ENCODE measurements at places on chromosomes 6 and 20.

GRCh38 chr6:163128324-163128723 lies 286.2 kb upstream of the QKI start:
- DNase-seq, result no peak

DNA sequence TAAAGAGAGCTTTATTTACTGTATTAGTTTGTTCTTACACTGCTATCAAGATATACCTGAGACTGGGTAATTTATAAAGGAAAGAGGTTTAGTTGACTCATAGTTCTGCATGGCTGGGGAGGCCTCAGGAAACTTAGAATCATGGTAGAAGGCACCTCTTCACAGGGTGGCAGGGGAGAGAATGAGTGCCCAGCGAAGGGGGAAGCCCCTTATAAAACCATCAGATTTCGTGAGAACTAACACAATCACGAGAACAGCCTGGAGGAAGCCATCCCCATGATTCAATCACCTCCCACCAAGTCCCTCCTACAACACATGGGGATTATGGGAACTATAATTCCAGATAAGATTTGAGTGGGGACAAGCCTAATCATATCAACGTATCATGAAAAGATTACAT lies 27.2 kb downstream of the ARID1B start:
- DNase-seq, result no peak

DNA sequence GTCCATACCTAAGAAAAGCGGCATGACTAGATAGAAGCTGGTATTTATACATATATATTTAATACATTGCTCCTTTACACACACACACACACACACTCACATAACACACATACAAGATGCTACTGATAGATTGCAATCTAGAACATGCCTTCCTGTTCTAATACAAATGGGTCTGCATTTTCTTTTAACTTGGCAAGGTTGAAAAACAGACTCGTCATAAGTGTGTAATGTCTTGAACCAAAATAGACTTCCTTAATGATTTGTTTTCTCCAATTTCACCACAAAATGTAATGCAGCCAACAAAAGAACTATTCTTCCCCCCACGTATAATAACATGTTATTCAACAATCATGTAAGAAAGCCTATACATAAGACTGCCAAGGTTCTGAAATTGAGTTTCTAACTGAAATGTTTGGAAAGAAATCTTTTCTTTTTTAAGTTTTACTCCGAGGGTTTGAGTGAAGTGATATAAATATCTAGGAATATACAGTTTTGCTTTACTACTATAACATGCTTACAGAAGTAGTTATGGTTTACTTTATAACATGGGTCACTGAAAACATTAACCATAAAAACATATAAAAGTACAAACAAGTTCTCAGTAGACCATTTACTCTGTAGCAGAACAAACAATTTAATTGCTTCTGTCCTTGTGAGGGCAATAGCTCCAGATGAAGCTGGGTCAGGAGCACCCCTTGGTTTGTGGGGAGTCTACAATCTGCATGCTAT lies 207.5 kb downstream of the FOXC1 start:
- DNase-seq, result no peak

- no peak for DNase-seq
These were observed 63.1 kb downstream of the GMPR start for GRCh38 chr6:16301511-16301910.

- DNase-seq, result no peak
These were observed 315.7 kb upstream of the EPHA7 start for GRCh38 chr6:93735099-93735498.

GRCh38 chr20:59153355-59153681 lies 10.3 kb upstream of the ZNF831 start:
- no peak for DNase-seq

GRCh38 chr6:86707545-86708120 lies 229.7 kb upstream of the HTR1E start:
- no peak for DNase-seq

DNA sequence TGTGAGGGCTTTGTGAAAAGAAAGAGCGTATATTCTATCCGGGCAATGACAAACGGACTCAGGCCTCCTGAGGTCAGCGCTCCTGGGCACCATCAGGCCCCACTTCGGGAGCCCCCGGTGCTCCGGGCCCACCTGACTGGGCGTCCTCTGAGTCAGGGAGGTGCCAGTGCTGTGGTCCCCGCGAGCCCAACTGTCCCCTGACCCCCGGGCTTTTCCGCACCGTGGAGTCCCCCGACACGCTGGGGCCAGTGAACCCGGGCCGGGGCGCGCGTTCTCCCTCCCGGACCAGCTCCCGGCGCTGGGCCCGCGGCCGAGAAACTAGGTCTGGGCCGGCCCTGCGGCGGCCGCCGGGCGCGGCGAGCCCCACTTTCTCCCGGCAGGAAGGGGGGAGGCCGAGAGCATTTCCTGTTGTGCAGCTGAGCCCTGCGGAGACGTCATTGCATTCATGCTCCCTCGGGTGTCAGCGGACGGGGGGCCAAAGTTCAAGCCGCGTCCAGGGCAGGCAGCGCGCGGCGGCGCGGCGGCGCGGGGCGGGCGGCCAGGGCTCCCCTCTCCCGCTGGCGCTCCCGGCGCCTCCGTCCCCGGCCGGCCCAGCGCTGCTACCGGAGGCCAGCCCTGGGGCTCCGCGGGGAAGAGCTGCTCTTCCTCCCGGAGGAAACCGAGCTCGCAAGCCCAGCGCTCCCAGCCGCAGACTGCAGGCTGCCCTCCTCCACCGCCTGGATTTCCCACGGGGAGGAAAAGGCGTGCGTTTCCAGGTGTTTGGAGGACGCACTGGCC lies 18.3 kb downstream of the HIVEP2 start:
- DNase-seq, result peak; percentile 65

- DNase-seq, result no peak
These were observed 501.3 kb downstream of the CD83 start for GRCh38 chr6:14618759-14619418.

GRCh38 chr6:42781796-42782688 lies at the start of gene BICRAL:
TSS of gene BICRAL (plus strand) at chr6:42782052. CDS start at chr6:42822023, 39,971 bp downstream.
- DNase-seq, result peak; percentile 43

DNA sequence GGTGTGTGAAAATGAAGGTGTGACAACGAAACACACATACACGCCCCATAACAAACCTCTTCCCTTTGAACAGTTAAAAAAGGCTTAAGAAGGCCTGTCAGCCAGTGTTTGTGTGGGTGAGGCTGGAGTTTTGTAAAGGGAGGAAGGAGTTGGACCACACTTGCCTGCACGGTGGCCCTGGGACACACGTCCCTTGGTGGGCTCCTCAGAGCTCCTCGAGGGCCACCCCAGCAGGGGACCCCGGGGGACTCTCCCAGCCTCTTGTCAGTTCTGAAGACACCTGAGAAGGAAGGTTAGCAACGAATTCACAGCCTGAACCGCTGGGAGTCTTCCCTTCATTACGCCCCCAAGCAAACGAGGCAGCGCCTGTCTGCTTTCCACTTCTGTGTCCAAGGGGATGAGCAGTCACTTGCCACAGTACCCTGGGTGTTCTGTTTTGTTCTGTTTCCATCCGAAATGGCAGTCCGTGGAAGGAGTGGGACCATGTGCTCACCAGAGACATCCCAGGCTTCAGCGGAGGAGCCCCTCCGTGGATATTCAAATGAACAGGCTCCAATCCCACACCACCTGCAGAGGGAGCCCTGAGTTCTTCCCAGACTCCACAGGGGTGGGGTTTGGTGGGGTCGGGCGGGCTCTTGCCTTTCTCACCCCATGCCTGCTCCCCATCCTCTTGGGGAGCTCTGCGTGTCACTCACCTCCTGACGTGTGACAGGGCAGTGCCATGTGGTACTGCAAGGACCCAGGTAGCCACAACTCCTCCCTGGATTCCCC lies 68.6 kb downstream of the NRN1 start:
- DNase-seq, result no peak

- no peak for DNase-seq
These were observed 23.2 kb upstream of the DAAM2 start for GRCh38 chr6:39769012-39769411.

DNA sequence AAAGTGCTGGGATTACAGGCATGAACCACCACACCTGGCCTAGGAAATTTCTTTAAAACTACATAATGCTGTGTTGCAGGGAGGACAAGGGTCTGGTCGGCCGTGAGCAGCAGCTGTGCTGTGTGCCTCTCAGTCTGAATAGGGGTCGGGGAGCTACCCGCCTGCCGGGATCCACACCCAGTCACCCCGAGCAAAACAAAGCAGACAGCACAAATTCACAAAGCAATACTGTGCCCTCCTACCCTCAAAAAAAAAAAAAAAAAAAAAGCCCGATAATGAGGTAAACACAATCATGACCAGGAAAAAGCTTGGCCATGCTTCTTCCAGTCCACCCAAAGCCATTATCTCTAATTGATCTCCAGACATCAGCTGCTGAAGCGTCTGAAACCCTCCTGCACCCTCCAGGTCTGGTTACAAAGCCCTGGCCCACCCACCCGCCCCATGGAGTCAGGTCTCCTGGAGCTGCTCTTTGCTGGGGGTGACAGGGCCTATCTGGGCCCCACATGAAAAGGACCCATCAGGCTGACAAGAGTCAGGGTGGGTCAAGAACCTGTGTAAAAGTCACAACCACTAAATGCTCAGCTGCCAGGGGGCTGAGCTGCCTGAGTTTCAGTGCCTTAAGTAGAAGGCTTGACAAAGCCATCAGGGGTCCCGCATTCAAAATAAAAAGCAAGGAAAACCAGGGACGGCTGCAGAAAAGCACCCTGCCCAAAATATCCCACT lies 88.2 kb downstream of the NOL4L start:
- no peak for DNase-seq

- no peak for DNase-seq
These were observed 5.6 kb upstream of the BTBD3 start for GRCh38 chr20:11912013-11912658.

- no peak for DNase-seq
These were observed 285.0 kb upstream of the RNF24 start for GRCh38 chr20:4300401-4300800.

- DNase-seq, result no peak
These were observed 119.3 kb downstream of the BMP7 start for GRCh38 chr20:57147185-57147584.

DNA sequence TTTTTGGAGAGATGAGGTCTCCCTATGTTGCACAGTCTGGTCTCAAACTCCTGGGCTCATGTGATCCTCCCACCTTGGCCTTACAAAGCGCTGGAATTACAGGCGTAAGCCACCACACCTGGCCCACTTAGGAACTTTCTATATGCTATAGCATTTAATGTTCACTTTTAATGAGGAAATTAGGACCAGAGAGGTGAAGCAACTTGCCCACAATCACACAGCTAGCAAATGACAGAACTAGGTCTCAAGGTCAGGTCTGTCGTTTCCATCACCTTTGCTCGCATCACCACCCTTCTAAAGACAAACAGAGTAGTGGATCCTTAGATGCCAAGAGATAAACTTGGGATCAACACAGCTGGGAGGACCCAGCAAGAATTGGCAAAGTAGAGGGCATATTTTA lies 381.7 kb downstream of the CD83 start:
- no peak for DNase-seq

GRCh38 chr20:6232436-6232835 lies 109.6 kb upstream of the FERMT1 start:
- no peak for DNase-seq

GRCh38 chr6:142518761-142519160 lies 217.0 kb downstream of the ADGRG6 start:
- no peak for DNase-seq

GRCh38 chr6:63121166-63121565 lies 90.1 kb upstream of the FKBP1C start:
- DNase-seq, result no peak

- DNase-seq, result no peak
These were observed 227.4 kb downstream of the LRFN2 start for GRCh38 chr6:40359808-40360207.

GRCh38 chr20:20594171-20594530 lies 118.3 kb downstream of the RALGAPA2 start:
- no peak for DNase-seq

- DNase-seq, result no peak
These were observed 14.2 kb downstream of the RRP36 start for GRCh38 chr6:43035495-43036194.

GRCh38 chr20:50911716-50912115 lies 19.5 kb downstream of the ADNP start:
- DNase-seq, result no peak

DNA sequence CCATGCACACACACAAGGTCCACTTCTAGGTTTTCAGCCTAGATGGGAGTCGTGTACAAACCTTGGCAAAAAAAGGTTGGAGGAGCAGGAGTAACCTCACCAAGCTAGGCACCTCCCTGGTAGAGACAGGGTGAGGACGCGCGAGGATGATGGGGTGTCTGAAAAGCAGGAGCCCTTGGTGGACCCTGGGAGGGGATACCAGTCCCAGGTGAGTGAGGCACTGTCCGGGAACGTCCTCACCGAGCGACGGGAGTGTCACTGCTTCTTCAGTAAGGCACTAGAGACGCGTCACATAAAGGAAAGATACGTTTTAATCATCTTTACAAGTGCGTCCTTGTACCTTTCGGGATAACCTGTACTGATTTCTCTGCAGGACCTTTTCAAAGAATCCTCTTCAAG lies 29.4 kb upstream of the ZBP1 start:
- DNase-seq, result no peak

DNA sequence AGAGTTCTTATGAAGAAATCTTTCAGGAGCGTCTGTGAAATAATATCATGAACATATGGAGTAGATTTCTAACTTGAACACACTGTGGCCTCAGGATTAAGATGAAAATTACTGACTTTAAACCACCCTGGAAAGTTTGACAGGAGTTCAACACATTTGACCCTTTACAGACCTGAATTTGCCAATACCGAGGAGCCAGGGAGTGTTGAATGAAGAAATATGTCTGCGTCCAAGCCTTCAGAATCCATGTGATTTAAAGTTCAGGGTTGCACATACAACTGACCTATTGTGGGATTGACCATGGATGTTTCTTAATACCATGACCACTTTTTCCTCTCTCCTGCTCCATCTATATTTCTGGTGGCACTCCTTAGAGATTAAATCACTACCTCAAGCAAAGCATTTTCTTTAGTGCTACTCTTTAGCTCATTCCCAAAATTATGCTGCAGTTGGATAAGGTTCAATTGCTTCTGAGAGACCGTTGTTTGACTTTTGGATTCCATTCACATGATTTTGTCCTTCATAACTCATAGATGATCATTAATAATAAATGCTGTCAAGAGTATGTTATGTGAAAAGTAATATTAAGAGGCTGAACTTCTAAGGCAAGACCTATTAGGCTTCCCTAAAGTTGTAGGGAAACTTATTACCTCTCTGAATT lies 57.4 kb downstream of the PRL start:
- DNase-seq, result no peak

- DNase-seq, result no peak
These were observed 902.3 kb upstream of the CITED2 start for GRCh38 chr6:140276719-140277118.

All from activated naive CD4-positive, alpha-beta T cell (primary cell).